Colonic mucosa (tissue), 4 donors: ENCODE measurements at places on chromosomes 4 and X. TPM values are rescaled to one million over a fixed set of nuclear protein-coding genes. Genes with fewer than 3 reads are reported as not detected.

GRCh38 chr4:14091966-14092365 is 464.4 kb upstream of the BOD1L1 start:
- DNase-seq = no peak

- no peak for DNase-seq
These were observed 997 bp downstream of the NKX1-1 start for GRCh38 chr4:1405254-1405635.

DNA sequence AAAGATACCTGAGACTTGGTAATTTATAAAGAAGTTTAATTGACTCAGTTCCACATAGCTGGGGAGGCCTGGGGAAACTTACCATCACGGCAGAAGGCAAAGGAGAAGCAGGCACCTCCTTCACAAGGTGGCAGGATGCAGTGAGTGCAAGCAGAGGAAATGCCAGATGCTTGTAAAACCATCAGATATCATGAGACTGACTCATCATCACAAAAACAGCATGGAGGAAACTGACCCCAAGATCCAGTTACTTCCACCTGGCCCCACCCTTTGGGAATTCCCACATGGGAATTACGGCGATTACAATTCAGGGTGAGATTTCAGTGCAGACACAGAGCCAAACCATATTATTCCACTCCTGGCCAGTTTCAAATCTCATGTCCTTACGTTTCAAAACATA is 514.7 kb upstream of the SPANXN1 start:
- DNase-seq = no peak

- no peak for DNase-seq
These were observed 24.4 kb upstream of the SLC25A43 start for GRCh38 chrX:119374736-119375135.

- no peak for DNase-seq
These were observed 126.0 kb upstream of the LDB2 start for GRCh38 chr4:17024425-17024824.

DNA sequence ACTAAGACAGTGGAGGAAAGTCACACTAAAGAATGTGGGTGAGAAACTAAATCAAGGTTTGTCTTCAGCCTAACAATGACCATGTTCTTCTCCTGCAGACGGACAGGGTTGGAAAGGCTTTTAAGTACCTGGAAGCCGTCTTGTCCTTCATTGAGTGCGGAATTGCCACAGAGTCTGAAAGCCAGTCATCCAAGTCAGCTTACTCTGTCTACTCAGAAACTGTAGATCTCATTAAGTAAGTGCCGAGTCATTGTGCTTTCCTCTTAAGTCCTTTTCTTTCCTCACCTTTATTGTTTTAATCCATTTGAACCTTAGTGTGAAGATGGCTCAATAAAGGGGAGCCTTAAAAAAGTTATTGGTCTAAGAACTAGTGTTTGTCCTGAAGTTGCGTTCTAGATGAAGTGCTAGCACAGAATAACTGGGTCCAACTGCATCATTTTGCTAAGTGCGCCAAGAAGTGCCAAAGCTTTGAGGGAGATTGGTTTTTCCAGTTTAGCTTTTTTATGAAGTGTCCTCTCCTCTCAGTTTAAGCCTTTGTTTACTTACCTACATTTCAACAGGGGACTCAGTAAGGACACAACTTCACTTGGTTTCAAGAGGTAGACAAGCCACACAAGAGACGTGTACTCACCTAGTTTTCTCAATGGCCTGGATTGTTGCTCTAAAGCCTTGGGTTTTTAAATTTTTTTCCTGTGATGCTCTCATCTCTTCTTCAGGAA is 89.3 kb downstream of the KLHL8 start:
- no peak for DNase-seq

DNA sequence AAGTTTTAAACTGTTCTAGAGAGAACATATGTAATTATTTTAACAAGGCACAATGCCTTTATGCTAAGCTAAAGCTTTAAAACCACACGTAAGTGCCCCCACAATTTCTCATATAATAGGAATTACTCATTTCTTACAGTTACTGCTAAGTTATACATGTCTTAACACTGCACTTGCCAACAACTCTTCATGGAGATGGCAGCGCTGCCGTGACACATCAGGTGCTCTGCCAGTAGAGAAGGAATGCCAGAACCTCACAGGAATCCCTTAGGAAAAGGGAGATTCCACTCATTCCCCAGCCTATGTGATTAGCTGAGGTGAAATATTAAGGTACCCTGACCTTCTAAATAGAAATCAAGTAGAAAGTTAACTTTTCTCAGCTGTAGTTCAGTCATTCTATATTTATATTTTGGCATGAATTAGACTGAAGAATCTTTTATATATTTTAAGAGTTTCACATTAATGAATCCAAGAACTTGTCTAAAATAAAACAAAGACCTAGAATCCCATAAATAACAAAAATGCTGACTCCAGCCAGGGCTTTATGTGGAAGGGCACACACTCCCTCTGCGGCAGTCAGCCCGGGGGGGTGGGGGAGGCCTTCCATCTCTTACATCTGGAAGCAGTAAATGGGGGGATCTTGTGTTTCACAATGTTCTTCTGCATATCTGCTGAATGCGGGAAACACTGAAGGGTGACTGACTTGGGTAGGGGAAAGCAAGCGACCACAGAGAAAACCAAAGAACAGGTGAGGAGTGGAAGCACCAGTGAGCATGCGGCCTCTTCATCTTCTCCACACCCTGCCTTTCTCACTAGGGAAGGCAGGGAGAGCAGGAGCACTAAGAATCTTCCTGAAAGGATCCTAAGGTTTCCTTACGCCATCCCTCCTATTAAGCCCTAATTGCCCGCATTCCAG is 23.7 kb downstream of the ACSL1 start:
- no peak for DNase-seq

DNA sequence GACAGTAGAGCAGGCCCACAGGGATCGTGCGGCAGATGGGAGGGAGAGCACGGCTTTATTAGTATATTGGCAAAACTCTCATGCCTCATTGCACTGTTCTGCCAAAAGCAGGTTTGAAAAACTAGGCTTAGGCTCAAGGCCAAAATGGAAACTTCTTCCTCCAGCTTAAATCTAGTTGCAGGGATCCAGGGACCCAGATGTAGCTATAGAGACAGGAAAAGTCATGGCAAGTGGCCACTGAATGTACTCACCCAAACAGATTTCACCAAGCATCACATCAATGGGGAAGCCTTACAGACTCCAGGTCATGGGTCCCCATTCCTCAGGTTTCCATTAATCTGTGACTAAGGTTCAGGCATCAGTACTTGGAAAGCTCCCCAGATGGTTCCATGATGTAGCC is 149.2 kb downstream of the STK32B start:
- no peak for DNase-seq

GRCh38 chrX:17859609-17860178 is 1.4 kb downstream of the RAI2 start:
- no peak for DNase-seq

- DNase-seq = no peak
These were observed 17.2 kb upstream of the SMIM14 start for GRCh38 chr4:39655876-39656275.

DNA sequence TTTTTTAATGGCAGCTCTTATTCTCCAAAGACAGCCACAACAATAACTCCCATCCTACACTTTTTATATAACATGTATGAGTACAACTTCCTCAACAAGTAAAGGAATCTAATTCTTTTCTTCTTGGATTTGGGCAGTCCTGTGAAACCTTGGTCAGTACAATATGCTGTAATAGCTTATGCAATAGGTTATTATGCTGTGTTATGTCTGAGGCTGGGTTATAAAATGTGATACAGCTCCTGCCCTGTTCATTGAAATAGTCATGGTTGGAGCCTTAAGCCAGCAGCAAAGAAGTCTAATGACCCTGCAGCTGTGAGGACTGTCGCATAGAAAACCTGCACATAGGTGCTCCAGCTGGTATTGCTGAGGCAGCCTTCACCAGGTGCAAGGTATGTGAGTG is 215.8 kb upstream of the RASGEF1B start:
- no peak for DNase-seq

DNA sequence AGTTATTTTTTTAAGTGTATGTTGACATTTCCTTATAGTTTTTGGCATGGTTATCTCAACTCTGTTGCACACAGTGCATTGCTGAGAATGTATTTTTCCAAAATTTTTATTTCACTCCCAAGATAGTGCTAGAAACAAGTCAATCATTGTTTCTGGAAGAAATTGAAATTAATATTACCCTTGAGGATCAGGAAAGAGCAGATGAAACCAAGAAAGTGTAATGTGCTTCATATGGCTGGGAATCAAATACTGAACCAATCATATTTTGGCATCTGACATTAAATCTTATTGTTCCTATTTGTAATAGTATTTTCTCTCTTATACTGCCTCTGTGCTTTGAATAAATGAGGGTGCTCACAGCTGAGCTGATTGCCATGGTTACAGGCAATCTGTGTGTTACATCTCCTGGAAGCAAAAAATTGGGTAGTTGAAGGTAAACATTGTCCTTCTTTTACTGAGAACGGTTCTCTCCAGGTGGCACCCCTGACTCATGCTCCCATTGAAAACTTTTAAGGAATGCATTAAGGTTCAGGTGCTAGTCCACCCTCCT is 358.2 kb upstream of the NR3C2 start:
- no peak for DNase-seq

DNA sequence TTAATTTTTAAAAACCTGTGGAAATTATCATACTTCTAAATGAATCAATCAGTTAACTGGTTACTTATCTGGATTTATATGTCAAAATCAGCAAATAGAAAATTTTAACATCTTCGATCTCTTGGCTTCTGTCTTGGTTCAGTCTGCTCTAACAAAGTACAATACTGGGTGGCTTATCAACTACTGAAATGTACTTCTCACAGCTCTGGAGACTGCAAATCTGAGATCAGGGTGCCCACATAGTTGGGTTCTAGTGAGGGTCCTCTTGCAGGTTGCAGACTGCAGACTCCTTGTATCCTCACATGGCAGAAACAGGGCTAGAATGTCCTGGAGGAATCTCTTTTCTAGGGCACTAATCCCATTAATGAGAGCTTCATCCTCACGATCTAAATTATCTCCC is 1851.6 kb upstream of the TENM3 start:
- no peak for DNase-seq

GRCh38 chr4:71259911-71260331 is 78.9 kb upstream of the SLC4A4 start:
- no peak for DNase-seq

The RPS6KA6 gene
- total RNA-seq = 10.6 TPM

The SCML2 gene
- 1.2 TPM for total RNA-seq

The PWWP3B gene
- total RNA-seq = 0.27 TPM

The GLOD5 gene
- total RNA-seq = 9.0 TPM

The ZBED1 gene
- total RNA-seq = 33.3 TPM
